AG04449 (cell line): ENCODE measurements at places on chromosomes 4 and X.

- no peak for DNase-seq
These were observed at the start of gene LRCH2 for GRCh38 chrX:115233497-115234455. Gene LRCH2, minus strand, starts transcription at chrX:115234096. Its CDS starts 55 bp downstream, at chrX:115234041.

DNA sequence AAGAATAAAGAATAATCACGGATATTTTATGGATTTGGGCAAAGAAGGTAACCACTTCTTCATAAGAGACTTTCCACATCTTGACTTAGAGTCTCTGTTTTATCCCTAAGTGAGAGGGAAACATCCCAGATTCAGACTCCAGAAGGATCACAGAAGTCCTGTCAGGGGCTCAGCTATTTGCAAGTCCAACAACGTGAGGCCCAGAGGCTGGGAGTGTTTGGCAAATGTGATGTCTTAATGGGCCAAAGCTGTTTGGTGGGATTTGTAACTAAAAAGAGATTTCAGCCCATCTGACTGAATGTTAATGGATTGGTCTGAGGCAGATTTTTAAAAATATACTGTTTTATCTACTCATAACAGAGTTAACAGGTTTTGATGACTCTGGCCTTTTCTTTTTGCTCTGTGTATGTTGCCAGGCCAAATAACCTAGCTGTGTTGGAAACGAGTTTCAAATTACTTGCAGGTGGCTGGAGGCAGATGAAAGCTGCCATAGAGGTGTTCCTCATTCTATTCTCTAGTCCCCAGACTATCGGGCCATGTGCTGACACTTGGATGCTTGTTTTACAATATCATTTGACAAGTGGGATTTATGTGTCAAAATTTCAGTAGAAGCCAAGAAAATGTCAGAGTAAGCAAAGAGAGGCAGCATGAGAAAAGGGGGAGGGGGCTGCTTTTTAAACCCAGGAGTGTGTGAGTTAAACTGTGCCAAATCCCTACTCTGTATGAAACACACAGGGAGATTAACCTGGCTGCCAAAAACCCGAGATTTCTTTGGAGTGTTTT, 330.9 kb downstream of the DCHS2 start:
- no peak for DNase-seq

DNA sequence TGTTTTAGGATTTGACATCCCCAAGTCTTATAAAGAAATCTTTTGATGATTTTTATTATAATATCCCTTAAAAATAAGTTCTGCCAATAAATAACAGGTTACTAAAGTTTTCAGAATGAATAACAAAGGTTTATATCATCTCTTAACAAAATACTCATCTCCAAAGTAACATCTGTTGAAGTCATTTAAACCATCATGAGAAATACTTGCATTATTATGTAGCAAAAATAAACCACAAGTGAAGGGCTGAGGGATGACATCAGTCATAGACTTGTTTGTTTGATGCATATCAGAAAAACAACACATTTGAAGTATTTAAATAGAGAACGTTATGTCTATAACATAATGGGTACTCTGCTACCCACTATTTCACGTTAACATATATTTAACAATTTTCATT, 114.9 kb downstream of the SPOCK3 start:
- DNase-seq = no peak

GRCh38 chr4:54581807-54582206, 76.0 kb upstream of the KIT start:
- no peak for DNase-seq

DNA sequence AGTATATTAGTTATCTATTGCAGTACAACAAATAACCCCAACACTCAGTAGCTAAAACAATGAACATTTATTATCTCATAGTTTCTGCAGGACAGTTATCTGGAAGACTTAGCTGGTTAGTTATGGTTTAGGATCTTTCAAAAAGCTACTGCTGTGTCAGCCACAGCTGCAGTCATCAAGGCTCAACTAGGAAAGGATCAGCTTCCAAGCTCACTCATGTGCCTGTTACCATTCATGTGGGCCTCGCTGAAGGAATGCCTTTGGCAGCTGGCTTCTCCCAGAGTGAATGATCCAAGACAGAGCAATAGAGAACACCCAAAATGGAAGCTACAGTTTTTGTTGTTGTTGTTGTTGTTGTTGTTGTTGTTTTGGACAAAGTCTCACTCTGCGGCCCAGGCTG, 13.5 kb upstream of the PRSS48 start:
- no peak for DNase-seq

DNA sequence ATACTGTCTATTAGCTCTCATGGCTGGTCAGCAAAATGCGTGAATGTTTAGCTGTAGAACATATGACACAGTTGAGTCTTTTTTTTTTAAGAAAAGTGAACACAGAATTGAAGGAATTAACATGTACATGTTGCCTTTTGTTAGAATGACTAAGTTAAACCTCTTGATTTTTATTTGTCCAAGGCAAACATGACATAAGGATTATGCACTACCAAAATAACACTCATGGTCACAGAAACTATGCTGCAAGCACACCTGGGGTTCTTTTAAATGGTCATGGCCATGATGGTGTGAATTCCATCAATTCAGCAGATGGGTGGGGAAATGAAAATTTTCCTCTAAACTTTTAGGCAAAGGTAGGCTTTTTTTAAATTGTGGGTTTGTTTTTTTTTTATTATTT, 80.1 kb upstream of the CXCL13 start:
- DNase-seq = no peak

DNA sequence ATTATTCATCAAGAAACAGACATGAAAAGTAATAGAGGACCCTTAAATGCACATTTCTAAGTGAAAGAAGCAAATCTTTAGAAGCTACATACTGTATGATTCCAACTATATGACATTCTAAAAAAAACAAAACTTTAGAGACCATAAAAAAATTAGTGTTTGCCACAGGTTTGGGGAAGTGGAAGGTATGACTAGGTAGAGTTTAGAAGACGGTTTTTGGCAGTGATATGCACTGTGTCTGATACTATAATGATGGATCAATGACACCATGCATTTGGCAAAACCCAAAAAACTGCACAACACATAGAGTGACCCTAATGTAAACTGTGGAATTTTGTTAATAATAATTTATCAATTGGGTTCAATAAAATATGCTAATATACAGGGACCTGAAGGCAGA, 54.5 kb downstream of the LCORL start:
- no peak for DNase-seq

DNA sequence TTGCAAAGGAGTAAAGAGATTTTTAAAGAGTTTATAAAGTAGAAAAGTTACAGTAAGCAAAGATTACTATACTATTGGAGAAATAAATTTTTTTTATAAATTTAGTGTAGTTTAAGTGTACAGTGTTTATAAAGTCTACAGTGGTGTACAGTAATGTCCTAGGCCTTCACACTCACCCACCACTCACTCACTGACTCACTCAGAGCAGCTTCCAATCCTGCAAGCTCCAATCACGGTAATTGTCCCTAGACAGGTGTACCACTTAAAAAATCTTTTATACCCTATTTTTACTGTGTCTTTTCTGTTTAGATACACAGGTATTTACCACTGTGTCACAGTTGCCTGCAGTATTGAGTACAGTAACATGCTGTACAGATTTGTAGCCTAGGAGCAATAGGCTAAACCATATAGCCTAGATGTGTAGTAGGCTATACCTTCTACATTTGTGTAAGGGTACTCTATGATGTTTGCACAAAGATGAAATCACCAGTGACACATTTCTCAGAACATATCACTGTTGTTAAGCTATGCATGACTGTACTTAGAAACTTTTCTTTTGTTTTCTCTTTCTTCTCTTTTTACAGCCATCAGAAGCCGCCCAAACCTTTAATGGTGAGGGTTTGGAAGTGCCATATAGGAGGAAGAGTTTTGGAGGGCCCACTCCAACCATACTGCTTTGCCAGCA, 11.8 kb upstream of the SH3RF1 start:
- no peak for DNase-seq

- no peak for DNase-seq
These were observed 296.3 kb downstream of the PCDH7 start for GRCh38 chr4:31016322-31017061.

GRCh38 chr4:114512595-114513295, 85.9 kb upstream of the UGT8 start:
- no peak for DNase-seq

DNA sequence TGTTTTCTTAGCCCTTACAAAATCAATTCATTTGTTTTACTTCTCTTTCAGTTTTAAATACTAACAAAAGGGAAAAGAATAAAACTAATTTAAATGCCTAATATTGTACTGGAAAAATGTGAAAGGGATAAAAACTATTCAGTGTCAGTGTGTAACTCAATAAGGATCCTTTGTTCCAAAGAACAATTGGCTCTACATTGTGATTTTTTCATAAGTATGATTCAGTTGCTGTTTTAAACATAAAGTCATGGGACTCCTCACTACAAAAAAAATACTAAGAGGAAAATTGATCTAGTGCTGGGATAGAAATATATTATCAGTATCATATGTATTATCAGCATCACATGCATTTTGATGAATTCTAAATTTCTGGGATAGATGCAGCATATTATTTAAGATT, 199.4 kb upstream of the TRAM1L1 start:
- DNase-seq = no peak

- no peak for DNase-seq
These were observed 82.2 kb downstream of the SLC9A7 start for GRCh38 chrX:46676399-46677356.

- no peak for DNase-seq
These were observed 50.8 kb downstream of the ANAPC10 start for GRCh38 chr4:145047151-145047550.
